Fibroblast of skin of right biceps (primary cell): ENCODE measurements at places on chromosomes 7 and 10.
A peak's percentile ranks its signal among the peaks of the same experiment; 100 is the strongest.

DNA sequence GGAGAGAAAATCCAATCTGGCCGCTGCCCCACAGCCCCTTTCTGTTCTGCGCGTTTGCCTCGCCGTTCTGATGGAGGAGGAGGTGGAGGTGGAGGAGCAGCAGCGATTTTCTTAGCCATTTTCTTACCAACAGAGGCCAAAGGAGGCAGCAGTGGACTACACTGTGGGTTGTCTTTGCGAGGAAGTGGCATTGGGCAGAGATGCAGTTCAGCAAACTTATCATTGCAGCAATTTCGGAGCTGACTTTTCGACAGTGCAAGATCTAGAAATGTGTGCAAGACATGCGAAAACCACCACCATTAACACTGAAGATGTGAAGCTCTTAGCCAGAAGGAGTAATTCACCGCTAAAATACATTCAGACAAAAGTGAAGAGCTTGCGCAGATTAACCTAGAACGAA lies 1.9 kb upstream of the ARL4A start:
- DNase-seq = peak; percentile 36

- no peak for DNase-seq
Measured at GRCh38 chr10:120742373-120742772, 108.8 kb upstream of the WDR11 start.

DNA sequence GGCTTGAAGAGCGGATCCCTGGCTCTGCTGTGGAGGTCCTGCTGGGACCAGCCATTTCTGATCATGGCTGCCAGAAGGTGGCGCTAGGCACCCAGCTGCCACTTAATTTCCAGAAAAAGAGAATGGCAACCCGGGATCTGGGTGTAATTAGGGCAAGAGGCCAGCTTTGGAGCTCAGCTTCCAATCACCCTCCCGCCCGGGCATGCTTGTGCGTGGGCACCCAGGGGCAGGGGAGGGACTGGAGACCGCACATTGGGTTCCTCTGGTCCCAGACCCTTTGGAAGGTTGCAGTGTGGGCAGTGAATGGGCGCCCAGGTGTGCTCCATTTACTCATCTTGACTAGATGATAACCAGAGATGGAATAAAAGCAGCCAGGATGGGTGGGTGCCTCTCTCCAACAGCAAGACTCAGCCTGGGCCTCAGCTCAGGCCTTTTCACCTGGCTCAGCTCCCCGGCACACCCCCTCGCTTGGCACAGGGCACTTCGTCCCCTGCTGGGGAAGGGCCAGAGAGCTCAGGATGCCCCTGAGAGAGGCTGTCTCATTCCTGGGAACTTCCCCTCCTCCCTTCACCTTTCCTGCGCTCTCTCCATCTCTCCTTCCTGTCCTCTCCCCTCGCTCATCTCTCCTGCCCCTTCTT lies 14.7 kb downstream of the FAM241B start:
- peak; percentile 53 for DNase-seq

DNA sequence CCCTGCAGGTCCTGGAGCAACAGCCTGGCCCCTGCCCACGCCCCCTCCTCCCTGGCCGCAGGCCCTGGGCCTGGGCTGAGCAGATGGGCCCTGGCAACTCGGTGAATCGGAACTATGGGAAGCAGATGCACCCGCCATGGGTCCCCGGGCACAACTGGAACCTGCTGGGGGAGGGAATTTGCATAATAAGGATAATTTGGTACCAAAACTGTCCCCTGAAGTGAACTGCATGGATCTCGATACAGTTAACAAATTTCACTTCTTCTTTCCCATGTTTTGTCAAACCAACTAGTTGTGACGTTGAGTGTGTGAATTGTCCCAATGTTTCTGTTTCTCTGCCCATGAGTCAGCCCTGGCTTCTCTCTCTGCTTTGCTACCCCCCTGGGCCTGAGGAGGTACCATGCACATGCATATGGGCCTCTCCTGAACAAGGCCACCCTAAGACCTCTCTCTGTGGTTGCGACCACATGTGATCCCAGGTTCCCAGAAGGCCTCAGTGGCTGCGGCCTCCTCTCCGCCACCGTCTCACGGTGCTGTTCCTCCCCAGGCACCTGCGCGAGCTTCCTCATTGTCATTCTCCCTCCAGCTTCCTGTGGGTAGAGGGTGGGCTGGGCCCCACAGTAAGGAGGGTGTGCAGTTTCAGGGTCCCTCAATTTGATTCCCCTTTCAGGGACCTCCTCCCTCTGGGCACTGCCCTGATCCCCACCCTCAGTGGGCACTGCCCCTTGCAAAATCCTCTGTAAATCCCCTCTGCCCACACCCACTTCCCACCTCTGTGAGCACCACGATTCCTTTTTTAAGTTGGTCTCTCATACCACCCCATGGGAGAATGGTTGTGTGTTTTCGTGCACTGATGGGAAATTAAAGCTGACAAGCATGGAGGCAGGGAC lies 40.0 kb downstream of the FIGNL1 start:
- no peak for DNase-seq

DNA sequence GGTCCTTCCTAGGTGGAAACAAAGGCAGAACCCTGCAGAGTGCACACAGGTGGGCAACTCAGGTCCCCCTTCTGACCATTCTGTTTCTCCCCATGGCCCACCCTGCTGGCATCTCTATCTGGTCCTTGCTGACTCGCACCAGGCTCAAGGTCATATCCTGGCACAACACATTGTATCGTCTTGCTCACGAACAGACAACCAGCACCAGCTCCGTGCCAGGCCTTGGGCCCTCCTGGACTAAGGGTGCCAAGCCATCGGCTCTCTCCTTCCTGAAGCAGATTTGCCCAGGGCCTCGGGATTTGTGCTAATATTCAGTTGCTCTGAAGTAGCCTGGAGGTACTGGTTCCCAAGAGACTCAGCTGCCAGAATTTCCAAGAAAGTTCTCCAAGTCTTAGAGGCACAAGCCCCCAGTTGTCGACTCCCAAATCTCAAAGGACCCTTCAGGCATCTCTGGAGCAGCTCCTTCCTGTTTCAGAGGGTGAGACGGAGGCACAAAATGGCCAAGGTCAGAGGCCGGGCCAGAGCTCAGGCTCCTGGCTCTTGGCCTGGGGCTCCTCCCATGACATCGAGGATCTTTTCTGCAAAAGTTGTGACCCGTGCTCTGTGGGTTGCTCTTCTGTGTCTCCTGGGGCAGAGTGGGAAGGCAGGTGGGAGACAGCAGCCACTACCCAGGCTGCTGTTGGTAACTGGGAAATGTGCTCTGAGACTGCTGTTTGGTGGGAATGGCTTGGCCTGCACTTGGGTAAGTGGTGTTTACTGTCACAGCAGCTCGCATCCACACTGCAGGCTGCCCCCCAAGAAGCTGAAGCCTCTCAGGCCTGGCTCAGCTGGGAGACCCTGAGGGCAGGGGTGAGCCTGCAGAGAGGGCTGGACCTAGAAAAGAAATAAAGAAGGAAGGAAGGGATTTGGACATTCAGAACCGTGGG lies 121.3 kb downstream of the RGS10 start:
- no peak for DNase-seq

DNA sequence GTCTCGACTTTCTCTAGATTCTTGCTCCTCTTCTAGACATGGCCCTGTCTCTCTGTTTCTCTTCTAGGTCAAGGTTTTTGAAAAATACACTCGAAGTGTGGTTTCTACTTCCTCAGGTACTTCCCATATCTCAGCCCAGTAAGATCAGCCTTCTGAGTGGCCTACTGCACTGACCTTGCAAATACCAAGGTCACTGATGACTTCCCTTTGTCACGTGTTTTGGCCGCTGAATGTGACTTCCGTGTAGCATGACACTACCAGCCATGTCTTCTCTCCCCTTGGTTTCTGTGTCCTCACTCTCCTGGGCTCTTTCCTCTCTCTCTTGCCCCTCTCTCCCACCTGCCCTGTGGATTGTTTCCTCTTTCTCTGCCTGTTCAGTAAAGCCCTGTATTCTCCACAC lies 7.9 kb upstream of the WIPF3 start:
- no peak for DNase-seq

GRCh38 chr7:49127359-49127913 lies 203.1 kb downstream of the CDC14C start:
- DNase-seq = no peak

DNA sequence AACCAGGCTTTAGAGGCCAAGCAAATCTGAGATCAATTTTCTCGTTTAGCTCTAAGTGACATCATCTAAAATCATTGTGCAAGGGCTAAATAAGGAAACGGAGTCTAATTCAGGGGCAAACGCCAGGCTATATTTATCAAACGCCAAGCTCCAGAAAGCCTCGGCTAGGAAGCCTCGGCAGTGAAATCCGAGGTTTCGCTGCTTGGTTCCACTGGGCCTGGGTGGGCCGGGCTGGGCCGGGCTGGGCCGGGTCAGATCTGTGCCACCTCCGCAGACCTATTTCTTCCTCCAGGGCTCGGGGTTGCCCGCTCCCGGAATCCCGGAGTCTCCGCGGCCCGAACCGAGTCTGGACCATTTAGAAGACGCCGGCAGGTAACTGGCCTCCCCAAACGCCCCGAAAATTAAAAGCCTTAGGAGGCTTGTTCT lies 459 bp upstream of the FEZF1 start:
- DNase-seq = no peak

DNA sequence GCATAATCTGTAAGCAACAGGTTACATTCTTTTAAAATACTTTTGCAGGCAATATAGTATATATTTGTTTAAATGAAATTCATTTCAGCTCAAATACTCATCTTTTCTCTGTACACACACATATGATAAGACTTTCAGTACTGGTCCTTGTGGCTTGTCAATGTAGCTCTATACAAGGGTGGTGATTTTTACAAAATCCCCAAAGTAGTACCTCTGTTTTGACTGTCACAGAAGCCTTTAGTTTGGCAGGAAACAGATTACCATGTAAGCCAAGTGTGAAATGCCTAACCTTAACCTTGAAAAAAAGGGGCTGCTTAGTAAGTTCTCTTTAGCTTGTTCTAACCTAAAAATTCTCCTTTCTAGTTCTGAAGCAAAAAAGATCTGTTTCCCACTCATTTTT lies 87.9 kb downstream of the KCND2 start:
- no peak for DNase-seq

GRCh38 chr7:94909179-94909466 lies 1.7 kb downstream of the PPP1R9A start:
- no peak for DNase-seq

DNA sequence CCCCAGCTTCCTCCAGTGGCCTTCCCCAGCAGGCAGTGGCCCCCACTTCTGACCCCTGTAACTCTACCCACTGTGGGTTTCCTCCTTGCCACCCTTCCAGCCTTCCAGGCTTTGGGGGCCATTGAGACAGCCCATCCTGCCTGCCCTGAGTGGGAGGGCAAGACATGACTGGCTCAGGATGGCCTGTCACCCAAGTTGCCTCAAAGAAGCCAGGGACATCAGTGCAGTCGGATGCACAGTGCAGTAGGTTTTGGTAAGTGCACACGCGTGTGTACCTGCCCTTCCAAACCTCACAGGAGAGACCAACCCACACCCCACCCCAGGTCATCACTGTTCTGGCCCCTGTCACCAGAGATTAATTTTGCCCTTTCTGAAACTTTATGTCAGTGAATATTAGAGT lies 22.7 kb downstream of the ZMIZ2 start:
- no peak for DNase-seq

DNA sequence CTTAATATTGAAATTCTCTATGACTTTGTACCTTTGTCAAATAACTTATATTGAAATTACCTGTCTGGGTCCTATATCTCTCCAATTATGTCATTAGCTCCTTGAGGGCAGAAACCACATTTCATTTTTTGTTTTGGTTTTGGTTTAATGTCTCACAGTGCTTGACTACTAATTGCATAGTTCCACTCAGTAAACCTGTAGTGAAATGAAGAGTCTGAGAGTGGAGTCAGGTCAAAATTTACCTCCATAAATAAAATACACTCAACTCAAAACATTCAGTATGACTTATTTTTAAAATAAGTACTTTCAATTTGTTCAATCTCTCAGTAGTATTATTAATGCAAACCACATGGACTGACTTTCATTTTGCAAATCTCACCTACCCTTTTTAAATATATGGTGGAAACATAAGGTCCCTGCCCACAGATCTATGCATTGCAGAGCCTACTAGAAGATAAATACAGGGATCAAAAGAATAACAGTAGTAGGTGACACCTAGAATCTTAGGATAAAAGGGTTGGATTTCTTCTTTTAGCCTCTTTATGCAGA lies 32.5 kb downstream of the PDE1C start:
- no peak for DNase-seq

- DNase-seq = no peak
Measured at GRCh38 chr7:35501681-35502080, 193.3 kb downstream of the HERPUD2 start.

DNA sequence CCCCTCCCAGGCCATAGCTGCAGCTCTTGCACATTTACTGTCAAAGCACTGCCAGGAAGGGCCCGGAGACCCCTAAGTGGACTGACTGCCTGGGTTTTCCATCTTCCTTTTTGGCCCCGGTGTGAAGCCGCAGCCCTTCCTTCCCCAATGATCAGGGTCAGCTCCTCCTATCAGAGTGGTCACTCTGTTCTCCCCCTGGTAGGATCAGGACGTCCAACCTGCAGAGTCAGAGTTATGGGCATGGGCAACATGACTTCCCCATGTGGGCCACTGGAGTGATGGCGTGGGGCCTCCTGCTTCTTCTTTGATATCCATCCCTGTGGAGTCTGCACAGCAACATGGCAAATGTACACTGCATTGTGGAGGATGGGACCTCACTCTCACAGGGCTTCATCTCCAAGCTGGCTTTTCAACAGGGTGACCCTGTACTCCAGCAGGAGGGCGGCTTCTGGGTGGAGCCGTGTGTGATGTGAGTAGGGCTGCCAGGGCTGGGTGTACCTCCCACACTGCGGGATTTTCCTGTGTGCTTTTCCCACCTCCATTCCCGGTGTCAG lies 6.4 kb upstream of the RAMP3 start:
- DNase-seq = no peak

- no peak for DNase-seq
Measured at GRCh38 chr7:55396233-55396785, 31.2 kb downstream of the LANCL2 start.

GRCh38 chr10:22536620-22537019 lies 177.8 kb downstream of the PIP4K2A start:
- no peak for DNase-seq

DNA sequence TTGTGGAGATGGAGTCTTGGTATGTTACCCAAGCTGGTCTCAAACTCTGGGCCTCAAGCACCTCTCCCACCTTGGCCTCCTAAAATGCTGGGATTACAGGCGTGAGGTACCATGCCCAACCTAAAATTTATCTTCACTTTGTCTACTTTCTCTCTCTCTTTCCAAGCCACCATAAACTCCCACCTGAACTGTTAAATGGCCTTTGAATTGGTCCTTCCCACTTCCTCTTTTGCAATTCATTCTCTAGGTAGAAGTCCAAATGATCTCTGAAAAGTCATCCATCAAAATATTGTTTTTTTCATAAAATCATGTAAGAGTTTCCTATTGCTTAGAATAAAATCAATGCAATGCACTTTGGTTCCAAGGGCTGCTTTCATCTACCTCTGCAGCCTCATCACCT lies 90.1 kb upstream of the CELF2 start:
- no peak for DNase-seq

- DNase-seq = no peak
Measured at GRCh38 chr10:95559471-95559870, 1.7 kb downstream of the SORBS1 start.

- no peak for DNase-seq
Measured at GRCh38 chr10:113020838-113021237, 70.8 kb downstream of the TCF7L2 start.
